CD4-positive, alpha-beta T cell treated with Interleukin-17A for 1 hour (primary cell): ENCODE measurements at places on chromosomes 3 and 15.

GRCh38 chr3:119042162-119042561 lies 7.5 kb upstream of the IGSF11 start:
- DNase-seq, result no peak

DNA sequence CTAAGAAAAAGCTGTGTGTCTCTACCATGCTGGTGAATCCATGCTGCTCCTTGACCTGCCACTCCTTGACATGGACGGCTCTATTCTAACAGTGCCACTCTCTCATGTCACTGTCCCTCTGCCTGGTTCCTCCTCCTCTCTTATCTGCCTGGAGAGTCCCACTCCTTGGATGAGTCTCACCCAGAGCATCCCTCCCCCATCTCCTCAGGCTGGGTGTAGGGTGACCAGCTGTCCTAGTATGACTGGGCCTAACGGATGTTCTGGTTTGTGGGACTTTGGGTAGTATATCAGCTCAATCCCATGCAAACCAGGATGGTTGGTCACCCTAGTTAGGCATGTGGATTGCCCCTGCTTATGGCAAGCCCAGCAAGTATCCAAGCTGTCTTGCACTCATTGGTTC lies 54.3 kb downstream of the LIPC start:
- no peak for DNase-seq

DNA sequence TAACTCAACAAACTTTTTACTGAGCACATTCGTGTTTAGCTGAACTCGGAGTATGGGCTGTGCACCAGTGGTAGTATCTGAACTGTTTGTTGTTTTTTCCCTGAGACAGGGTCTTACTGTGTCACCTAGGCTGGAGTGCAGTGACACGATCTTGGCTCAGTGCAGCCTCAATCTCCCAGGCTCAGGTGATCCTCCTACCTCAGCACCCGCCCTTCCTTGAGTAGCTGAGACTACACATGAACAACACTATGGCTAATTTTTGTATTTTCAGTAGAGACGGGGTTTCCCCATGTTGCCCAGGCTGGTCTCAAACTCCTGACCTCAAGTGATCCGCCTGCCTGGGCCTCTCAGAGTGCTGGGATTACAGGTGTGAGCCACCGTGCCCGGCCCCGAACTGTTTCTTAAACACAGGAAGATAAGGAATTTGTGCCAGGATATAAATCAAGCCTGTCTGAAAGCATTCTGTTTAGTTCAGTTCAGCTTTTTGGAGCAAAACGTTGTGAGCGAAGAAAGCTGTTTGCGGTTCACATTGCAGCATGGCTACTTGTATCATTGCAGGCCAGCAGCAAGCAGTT lies 40.4 kb upstream of the SKOR1 start:
- DNase-seq, result no peak

GRCh38 chr3:89698208-89698830 lies 590.9 kb downstream of the EPHA3 start:
- DNase-seq, result no peak

DNA sequence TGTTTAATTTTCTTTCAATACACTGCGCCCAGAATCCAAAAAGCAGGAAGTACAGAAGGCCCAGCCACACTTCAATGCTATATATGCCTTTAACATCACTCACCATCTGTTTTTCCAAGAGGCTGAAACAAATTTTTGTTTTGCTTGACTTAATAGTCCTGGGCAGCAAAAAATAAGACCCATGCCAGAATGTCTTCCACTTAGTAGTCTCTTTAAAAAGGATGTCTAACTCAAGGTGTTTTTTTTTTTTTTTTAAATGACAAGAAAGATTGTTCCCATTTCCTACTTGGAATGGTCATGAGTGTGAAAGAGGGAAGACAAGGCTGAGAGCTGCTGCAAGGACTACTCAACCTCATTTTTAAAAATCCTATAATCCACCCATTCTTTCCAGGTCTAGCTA lies 590.3 kb upstream of the SGO1 start:
- no peak for DNase-seq

DNA sequence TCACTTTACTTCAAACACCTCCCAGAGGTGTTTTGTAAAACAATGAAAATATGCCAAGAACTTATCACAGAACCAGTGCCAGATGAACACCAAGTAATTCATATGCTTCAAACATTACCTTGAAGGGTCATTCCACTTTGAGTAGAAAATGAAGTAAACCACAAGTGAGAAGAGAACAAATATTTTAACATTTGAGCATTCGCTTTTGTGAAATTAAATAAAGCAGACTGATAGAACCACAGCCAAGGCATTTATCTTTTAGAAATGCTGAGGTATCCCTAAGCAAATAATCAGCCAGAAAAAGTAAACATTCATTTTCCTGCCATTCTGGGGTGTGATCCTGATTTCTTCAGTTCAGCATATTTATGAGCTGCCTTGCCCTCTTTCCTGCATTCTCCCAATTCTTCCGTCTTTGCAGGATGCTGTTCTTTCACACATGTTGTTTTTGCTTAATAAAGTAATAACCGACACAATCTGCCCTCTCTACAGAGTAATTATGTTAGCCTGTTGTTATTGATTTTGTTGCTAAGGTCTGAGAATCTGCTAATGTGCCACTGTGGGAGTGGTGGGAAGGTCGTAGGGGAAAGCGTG lies 235.6 kb upstream of the TGFBR2 start:
- no peak for DNase-seq

- DNase-seq, result no peak
Measured at GRCh38 chr3:59754456-59755129, 704.8 kb upstream of the CFAP20DC start.

DNA sequence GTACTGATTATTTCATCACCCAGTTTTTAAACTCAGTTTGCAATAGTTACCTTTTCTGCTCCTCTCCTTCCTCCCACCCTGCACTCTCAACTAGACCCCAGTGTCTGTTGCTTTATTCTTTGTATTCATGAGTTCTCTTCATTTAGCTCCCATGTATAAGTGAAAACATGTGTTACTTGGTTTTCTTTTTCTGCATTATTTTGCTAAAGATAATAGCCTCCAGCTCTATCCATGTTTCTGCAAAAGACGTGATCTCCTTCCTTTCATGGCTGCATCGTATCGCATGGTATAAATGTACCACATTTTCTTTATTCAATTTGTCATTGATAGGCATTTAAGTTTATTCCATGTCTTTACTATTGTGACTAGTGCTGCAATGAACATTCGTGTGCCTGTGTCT lies 79.0 kb downstream of the NAALADL2 start:
- no peak for DNase-seq

DNA sequence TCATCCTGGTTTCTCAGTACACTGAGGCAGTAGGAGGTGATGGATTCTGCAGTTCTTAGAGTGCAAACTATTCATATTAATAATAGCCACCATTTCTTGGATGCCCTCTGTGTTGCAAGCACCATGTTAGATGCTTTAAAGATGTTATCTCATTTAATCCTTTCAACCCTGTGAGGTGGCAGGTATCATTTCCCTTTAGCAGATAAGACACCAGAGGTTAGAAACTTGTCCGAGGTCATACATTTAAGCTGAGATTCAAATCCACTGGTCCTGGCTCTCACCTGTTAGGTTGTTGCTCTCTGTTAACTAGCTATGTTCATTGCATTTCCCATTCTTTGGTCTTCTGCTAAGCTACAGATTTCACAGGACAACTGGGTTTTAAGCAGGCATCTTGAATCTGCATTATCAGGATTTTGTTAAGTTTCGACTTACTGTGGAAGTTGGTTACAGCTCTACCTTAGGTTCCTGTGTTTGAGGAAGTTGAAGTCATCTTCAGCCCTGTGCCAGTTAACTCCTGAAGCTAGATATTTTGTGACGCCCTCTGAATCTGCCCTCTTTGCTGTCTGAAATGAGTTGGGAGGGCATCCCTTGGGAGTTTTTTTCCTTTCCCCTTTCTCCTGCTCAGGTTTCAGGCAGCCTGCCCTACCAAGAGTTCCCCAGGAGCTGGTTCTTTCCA lies 6.4 kb downstream of the PDE8A start:
- peak; percentile 26 for DNase-seq

DNA sequence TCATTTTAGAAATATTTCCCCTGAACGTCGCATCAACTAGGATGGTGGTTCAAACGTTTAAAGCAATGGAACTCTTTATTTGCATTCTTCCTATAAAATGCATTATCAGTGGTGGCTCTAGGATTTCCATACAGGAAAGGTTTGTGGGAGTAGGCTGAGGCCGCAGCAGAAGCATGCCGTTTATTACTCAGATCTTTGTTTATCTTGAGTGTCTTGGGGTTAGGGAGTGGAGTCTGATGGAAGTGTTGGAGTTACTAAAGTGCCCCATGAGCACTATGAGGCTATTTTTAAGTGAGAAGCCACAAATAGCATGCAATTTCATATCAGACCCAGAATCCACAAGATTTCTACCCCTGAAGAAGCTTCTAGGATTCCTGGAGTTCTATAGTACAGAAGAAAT lies 26.2 kb downstream of the ATOSA start:
- DNase-seq, result no peak

- no peak for DNase-seq
Measured at GRCh38 chr15:69410248-69410874, 3.8 kb upstream of the KIF23 start.

- DNase-seq, result no peak
Measured at GRCh38 chr3:123511726-123512125, 62.8 kb upstream of the ADCY5 start.

GRCh38 chr15:90322538-90322937 lies 29.5 kb upstream of the ZNF774 start:
- DNase-seq, result no peak

DNA sequence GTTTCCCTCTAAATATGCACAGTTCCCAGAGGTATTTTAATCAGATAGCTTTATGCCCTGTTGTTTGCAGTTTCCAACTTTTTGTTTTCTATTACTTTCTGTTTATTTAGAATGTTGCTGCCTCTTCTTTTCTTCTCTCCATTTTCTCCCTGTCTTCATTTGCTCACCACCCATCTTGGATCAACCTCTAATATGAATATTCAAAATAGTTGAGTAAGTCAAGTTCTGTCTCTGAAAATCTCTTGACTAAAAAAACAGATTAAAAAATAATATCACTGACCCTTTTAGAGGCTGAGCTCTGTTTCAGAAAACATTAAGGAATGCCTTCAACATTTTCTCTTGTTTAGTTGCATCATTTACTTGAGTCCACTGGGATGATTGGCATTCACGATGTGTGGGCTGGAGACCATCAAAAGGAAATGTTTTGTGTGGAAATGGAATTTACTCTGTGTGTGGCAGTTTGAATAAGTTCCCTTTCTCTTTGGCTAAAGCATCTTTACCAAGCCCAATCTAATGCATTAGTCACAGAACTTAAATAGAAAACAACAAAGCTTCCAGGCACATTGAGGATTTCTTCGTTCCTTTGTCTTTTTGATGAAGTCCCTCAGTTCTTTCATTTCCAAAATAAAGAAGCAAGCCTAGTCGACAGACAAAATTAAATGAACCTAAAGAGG lies 633.9 kb upstream of the TGFBR2 start:
- DNase-seq, result no peak

DNA sequence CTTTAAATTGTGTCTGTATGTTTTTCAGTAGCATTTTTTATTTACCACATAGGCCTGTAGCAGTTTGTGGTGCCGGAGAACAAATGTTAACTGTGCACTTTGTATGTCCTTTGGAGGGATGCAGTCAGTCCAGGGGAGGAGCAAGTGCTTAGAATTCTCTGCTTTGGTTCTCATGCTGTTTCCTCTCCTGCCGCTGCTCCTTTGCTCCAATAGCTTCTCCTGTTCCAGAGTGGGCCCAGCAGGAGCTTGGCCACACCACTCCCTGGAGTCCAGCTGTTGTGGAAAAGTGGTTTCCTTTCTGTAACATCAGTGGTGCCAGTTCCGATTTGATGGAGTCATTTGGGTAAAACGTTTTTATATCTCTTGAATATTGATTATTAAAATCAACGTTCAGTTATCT lies 16.6 kb downstream of the TICRR start:
- DNase-seq, result no peak

- no peak for DNase-seq
Measured at GRCh38 chr3:132709761-132710160, 12.4 kb downstream of the NPHP3 start.

GRCh38 chr15:34889476-34889875 lies 80.1 kb downstream of the AQR start:
- no peak for DNase-seq

DNA sequence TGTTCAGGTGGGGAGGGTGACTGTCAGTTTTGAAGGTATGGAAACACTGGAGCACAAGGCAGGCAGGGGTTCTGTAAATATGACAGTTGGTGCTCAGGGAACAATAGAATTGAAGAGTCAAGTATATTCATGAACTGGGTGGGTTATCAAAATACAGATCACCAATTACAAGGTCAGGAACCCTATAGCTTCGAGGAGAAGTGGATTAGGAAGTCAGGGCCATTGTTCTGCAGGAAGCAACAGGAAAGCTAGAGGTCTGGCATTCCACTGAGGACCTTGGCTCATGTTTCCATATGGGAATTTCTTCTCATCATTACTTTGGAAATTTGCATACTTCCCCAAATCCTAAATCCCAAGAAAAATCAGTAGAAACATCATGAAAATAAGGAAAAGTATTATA lies 125.9 kb downstream of the MYRIP start:
- no peak for DNase-seq

GRCh38 chr3:95228416-95228815 lies 1165.6 kb downstream of the NSUN3 start:
- no peak for DNase-seq

DNA sequence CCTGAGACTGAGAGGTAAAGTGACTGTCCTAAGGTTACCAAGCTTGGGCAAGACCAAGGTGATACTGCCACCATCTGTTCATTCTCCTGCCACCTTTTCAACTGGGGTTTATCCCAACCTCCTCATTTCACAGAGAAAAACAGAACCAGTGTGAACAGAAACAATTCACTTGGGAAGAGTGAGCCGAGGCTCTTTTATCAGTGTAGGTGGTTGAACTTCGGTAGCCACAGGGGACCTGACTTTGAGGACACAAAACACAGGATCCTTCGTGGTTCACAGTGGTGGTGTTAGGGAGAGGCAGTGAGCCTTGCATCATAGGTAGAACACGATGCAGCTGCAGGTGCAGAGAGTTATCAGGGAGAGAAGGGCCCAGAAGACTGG lies 72.8 kb upstream of the ICE2 start:
- DNase-seq, result peak; percentile 62

GRCh38 chr3:23993556-23994243 lies 48.6 kb downstream of the NR1D2 start:
- DNase-seq, result no peak

DNA sequence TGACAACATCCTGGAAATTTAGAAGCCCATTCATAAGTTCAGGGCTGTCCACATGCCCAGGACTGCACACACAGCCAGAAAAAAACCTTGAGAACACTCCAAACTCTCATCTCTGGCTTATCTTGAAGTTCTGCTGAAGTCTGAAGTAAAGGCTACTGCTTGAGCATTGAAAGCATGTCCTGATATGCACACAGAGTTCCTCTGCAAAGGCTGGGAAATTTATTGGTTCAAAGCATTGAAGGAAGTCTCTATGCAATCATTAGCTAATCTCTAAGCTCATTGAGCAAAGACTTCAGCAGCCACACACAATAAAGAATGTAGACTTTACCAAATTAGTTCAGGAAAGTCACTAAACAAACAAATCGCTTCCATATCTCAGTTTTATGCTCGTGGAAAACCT lies 162.0 kb upstream of the STT3B start:
- DNase-seq, result no peak

DNA sequence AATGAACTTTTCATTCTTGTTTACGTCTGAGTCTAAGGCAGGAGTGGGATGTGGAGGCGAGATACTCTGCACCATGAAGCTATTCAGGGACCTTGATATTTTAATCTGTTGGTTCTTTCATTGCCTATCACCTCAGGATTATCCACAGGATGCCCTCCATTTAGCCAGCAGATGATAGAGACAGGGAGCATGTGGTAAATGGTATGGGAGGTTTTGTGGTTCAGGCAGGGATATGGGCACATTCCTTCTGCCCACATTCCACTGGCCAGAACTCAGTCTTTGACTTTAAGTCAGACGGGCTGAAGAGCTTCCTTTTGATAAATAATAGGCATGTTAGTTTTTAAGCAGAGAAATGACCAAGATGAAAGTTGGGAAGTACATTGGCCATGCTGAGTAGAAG lies 548.0 kb upstream of the CCDC54 start:
- DNase-seq, result no peak
